ENCODE measurements at places on chromosomes 13 and 19.

DNA sequence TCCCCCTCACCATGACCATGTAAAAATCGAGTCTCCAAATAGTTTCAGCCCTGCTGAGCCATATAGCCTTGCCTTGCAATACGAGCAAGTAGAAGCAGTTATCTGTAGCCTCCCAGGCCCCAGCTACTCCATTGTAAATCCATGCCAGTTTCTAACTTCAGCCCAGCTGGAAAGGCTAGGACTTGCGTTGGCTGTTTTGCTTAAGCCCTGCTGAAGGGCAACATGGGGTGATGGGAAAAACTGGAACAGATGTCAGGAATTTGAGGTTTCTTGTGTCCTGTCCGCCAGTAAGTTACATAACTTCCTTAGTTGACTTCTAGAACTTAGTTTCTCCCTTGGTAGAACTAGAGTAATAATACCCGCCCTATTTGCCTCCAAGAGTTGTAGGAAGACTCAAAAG is 216.0 kb upstream of the SERP2 start:
- no peak for DNase-seq

DNA sequence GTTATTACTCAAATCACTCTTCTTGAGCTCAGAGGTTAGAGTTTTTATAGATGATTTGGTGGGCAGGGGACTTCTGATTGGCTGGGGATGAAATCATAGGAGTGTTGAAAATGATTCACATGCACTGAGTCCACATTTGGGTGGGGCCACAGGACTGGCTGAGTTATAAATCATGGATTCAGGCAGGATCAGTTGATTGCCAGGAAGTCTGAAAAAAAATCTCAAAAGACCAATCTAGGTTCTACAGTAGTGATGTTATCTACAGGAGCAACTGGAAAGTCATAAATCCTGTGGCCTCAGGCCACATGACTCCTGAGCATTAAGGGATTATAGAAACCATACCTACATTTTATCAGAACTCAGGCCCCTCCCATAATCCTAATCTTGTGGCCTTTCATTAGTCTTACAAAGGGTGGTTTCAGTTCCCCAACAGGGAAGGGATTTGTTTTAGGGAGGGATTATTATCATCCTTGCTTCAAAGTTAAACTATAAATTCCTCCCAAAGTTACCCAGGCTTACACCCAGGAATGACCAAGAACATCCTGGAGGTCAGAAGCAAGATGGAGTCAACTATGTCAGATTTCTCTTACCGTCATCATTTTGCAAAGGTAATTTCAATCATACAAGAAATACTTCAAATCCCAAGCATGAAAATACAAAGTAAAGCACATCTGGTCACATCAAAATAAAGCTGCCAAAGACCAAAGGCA is 5.6 kb upstream of the CCDC70 start:
- DNase-seq, result no peak

- no peak for DNase-seq
Measured at GRCh38 chr19:40228346-40228745, 1.9 kb upstream of the CCNP start.

- no peak for DNase-seq
Measured at GRCh38 chr13:52707375-52707774, 32.2 kb downstream of the CNMD start.

- DNase-seq, result no peak
Measured at GRCh38 chr13:50268500-50268899, 253.3 kb downstream of the KCNRG start.

DNA sequence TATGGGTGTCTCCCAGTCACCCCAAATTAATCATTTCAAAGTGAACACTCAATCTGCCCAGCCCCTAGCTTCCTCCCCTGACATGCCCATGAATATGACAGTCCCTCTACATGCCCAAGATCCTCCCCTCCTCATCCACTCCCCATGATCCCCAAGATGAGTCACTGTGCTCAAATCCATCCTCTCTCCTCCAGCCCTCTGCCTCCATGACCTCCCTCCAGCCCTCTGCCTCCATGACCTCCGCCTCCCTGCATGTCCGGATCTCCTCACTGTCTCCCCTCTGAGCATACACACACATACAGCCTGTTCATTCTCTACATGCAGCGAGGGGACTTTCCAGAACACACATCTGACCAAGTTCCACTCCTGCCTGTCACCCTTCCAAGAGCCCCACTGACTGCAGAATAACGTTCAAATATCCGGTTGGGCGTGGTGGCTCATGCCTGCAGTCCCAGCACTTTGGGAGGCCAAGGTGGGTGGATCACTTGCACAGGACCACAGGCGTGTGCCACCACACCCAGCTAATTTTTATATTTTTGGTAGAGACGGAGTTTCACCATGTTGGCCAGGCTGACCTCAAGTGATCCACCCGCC is 18.4 kb upstream of the FEM1A start:
- no peak for DNase-seq

- no peak for DNase-seq
Measured at GRCh38 chr19:4032436-4032835, 24.9 kb downstream of the PIAS4 start.

- DNase-seq, result no peak
Measured at GRCh38 chr13:23570099-23570920, at the start of gene TNFRSF19. Gene TNFRSF19, plus strand, starts transcription at chr13:23570412. Its CDS starts 19,772 bp downstream, at chr13:23590184.

GRCh38 chr13:51105046-51105445 is 6.0 kb downstream of the C13orf42 start:
- no peak for DNase-seq

DNA sequence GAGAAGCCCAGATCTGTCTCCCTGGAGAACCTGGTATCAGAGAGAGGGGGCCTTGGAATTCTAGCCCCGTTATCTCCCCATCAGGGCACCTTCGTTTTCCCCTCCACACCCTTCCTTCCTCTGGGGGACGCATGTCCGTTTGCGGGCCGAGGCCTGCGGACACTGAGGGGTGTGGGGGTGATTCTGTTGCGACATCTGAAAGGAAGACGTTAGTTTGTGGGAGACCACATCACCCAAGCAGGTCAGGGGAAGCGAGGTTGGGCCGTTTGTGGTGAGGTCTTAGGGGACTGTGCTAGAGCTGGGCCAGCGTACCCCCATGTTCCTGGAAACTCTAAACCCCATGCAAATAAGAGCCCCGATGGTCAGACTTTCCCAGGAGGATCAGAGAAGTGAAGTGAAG is 3.7 kb upstream of the HSH2D start:
- DNase-seq, result no peak

GRCh38 chr19:42132030-42132628 is at the start of gene POU2F2:
Gene POU2F2, minus strand, starts transcription at chr19:42132446. Its CDS starts 35 bp downstream, at chr19:42132411.
- DNase-seq, result peak; percentile 66

GRCh38 chr19:35908010-35908441 is at the start of gene TYROBP:
Gene TYROBP, minus strand, starts transcription at chr19:35908295. Its CDS starts 67 bp downstream, at chr19:35908228.
- peak; percentile 21 for DNase-seq

DNA sequence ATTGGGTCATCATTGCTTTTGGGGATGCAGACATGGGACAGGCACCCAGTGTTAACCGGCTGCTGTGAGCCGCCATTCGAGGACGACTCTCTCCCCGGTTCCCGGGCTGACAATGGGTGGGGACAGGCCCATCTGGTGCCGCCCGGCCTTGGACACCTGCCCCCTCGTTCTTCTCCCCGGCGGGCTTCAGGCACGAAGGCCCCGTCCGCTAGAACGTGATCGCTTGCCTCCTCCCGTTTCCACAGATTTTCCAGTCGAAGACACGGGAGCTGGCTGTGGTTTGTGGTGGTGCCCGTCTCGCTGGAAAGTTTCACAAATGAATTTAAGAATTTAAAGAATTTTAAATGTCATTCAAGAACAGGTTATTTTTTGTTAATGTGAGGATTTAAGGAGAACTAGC is 2.0 kb downstream of the PALM start:
- no peak for DNase-seq

DNA sequence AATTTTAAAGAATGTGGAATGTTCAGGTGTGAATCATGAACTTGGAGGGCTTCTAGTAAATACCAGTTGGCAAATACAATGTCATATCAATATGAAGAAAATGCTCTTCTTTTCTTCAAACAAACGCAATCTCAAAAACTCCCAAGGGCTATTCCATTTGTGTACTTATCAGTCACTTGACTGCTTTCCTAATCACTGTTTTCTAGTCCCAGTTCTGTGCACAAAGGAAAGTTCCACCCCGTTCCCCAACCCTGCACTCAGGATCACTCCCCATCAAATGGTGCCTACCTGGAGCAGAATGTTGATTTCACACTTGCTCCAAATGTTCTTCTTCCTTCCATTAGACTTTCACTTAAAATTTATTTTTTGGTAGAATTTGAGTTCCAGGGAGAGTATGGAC is 92.6 kb upstream of the RFC3 start:
- DNase-seq, result no peak

DNA sequence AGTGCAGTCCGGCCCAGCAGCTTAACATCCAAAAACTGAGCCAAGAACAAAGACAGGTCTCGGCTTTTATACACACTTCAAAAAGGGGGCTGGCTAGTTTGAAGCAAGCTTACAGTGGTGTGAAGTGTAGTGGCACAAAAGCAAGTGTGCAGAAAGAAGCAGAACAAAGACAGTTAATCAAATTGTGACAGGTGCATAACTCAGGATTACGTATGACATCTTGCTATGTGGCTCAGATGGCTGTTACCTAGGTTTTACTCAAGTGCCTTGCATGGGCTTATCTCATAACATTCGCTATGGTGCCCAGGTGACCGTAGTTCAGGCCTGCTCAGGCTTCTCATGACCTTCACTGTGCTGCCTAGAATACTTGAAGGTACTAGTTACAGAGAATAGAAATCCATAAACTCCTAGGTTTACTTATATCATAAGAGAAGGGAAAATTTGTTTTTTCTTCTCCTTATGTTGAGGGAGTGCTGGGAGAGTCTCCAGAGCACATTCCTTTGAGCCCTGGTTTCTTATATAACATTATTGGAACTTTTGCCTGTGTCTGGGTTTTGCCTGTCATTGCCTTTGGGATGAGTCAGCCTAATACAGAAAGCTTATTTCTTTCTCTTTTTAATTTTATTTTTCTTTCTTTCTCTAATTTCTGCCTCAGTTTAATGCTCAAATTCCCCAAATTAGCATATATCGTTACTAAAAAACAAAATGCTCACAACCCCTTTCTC is 1629.1 kb upstream of the PCDH20 start:
- no peak for DNase-seq

GRCh38 chr19:57830071-57830602 is at the start of gene ZNF587B:
Gene ZNF587B, plus strand, starts transcription at chr19:57830299. Its CDS starts 230 bp downstream, at chr19:57830529.
- DNase-seq, result peak; percentile 3

DNA sequence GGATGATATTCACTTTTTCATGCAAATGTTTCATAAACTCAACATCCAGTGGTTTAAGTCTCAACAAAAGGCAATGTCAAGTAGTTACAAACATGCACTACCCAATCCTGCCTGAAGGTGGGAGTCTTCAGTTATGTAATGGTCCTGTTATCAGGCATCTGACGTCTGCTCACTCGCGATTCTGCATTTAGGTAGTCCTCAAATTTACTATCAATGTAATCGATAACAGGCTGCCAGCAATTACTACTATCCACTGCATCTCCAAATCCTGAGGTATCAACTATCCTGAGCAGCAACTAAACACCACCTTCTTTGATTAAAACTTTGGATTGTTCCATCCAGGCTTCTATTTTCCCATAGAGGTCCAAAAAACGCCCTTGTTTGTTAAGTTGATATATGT is 51.2 kb downstream of the NLRP12 start:
- peak; percentile 1 for DNase-seq

DNA sequence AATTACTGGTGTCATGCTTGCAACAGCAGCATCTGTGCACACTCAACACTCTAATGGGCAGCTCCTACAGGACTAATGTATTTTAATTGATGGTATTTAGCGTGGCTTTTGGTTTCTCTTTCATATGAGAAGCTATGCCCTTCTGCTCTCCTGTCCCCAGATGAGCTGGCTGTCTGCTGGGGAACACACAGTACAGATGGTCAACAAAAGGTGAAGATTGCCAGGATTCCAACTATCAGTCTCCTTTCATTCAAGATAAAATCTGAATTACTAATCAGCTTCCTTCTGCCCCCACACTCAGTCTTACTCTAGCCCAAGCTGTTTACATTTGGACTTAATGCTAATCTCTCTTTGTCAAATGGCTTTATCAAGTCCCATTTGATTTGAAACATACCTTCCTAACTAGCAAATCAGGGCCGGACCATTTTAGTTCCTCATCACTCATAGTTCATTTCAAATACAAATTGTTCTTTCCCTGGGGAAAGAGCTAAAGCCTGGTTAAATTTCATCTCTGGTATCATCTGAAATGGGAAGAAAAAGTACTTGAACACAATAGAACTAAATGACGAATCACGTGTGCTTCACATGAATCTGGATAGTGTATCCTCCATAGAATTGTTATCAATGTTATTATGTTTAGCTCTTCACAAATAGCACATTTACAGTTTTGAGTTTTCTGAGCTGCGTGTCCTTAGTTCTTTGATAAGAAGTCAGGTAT is 988.0 kb downstream of the PCDH17 start:
- DNase-seq, result no peak

DNA sequence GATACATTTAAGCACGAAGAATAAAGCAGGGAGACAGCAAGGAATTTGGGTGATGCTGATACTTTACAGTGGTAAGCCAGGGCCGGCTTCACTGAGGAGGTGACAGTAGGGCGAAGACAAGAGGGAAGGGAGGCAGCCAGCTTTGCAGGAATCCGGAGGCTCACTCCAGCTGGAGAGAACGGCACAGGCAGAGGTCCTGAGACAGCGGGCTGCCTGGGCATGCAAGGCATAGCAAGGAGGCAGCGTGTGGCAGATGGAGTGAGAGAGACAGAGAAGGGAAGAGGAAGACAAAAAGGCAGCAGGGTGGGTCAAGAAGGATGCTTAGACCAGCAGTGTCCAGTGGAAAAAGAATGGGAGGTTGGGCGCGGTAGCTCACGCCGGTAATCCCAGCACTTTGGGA is 83.2 kb upstream of the WASF3 start:
- DNase-seq, result no peak

DNA sequence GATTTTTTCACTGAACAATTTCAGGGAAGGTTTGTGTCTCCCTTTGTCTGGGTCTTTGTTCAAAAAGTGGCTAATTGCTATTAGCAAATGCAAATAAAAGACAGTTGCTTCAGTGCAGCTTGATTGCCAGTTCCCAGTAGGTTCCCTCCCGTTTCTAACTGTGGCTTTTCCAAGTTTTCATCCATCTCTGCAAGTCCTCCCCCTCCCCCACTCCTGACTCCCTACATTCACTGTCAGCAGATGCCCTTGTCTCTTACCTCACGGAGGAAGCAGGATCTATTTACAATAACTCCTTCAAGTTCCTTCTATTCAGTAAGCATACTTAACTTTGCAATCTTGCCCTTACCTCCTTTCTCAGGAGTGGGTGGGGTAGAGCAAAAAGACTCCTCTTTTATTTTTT is 55.4 kb upstream of the SCEL start:
- DNase-seq, result no peak

DNA sequence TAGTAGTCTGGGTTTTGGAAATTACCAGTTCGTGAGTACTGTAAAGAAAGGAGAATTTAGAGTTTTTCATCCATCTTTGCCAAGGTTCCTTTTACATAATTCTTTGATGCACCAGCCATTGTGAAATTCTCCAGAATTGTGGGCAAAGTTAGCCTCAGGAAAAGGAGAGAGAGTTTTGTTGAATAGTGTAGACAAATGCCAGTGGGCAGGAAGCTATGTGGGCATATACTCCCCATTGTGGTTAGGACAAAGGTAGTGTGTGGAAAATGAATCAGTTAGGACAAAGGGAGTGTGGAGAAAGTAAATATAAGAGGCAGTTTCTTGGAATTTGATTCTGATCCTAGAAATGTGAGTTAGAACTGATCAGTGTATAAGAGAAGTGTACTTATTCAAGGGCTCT is 67.9 kb downstream of the PCCA start:
- no peak for DNase-seq

- DNase-seq, result no peak
Measured at GRCh38 chr13:79581870-79582315, 100.9 kb downstream of the NDFIP2 start.
